ENCODE measurements at places on chromosomes 11 and 22.

GRCh38 chr11:133168016-133168415 lies 364.3 kb downstream of the OPCML start:
- no peak for DNase-seq

DNA sequence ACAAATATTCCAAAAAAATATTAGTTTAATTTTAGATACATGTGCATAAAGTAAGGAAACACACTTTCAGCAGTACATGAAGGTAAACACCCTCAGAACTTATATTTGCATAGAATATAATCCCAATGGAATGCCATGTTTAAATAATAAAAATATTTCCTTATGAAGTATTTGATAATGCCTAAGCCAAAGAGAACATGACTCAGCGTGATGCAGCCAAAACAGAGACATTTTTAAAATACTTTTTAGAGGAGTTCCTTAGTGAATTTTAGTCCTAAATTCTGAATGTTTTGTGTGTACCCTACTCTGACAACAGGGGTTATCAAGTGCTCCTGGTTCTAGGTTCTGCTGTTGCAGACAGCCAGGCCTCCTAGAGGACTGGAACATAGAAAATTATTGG lies 39.1 kb upstream of the POU2AF2 start:
- no peak for DNase-seq

DNA sequence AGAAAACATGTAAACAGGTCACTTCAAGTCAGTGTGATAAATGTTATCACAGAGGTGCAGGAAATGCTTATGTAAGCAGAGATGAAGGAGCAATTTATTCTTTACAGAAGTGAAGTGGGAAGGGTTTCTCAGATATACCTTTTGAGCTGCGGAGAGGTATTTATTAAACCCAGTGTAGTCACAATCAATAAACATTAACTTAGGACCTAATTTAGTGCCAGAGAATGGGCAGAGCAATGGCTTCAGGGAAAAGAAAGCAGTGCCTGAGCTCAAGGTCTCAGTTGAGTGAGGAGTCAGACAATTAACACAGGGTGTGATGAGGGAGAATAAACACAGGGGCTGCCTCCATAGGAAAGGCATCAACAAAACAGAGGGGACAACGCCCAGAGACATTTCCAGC lies 1.9 kb downstream of the MS4A5 start:
- no peak for DNase-seq

GRCh38 chr11:124884340-124884739 lies 13.3 kb downstream of the ROBO4 start:
- no peak for DNase-seq

- no peak for DNase-seq
Measured at GRCh38 chr11:6307876-6308275, 12.4 kb downstream of the CAVIN3 start.

DNA sequence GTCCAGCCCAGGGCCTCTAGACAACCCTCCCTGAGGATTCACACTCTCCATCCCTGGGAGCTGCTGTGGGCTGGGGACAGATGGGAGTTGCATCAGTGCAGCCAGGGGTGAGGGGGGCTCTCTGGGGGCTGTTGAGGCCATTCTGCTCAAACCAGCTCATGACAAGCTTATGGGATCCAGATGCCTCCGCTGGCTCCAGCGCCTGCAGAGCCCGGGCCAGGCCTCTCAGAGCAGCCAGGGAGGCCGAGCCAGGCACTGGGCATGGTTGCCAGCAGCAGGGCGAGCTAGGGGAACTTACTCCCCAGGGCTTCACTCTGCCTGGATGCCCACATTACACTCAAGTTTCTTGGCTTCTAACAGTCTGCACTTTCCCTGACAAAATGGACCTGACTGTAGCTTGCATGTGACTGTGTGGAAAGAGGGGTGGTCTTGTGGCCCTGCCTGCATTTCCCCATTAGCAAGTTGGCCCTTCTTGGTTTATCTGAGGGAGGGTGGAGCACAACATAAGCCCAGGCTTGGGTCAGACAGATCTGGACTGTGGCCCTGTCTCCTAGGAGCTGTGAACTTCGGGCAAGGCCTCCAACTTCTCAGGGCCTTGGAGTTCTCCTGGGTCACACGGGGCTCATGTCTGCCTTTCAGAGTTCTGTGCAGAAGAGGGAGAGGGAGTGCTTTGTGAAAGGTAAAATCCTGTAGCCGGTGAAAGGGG lies 34.5 kb upstream of the CYB5R3 start:
- no peak for DNase-seq

- DNase-seq = no peak
Measured at GRCh38 chr11:64870176-64870892, 8.1 kb downstream of the EHD1 start.

- peak; percentile 73 for DNase-seq
Measured at GRCh38 chr11:76208438-76209374, 2.4 kb upstream of the WNT11 start.

GRCh38 chr11:102293873-102294601 lies 23.2 kb upstream of the BIRC3 start:
- DNase-seq = no peak

- DNase-seq = no peak
Measured at GRCh38 chr11:57410287-57410686, 16.6 kb downstream of the SLC43A3 start.

GRCh38 chr22:28424427-28425080 lies 255.1 kb downstream of the TTC28 start:
- DNase-seq = no peak

DNA sequence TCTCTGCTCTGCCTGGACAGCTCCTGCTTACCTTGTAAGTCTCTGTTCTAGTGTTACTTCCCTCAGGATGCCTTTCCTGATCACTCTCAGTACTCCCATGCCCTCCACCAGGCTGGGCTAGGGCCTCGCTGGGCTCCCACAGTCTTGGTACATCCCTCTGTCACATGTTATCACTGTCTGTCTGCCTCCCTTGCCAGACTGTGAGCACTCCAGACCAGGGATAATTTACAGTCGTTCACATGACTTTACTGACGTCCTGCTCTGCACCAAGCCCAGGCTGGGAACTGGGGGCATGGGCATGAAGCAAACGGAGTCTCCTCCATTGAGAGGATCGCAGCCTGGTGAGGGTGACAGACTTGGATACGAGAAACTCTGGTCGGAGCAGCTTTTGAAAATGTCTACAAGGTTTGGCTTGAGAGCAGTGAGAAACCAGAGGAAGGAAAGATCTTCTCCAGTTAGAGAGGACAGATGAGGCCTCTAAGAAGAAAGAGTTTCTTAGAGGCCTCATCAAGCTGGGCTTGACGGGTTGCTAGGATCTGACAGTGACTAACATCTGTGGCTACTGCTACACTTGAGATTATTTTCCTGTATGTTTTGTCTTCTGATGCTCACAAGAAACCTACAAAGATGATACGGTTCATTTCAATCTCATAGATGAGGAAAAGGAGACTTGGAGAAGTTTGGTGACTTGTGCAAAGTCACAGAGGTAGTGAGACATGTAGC lies 12.5 kb downstream of the USP35 start:
- DNase-seq = no peak
